ENCODE measurements at places on chromosomes 4 and X.

- DNase-seq = no peak
Observed at GRCh38 chr4:88779431-88779830, 81.8 kb upstream of the NAP1L5 start.

- no peak for DNase-seq
Observed at GRCh38 chr4:48205626-48206025, 64.0 kb downstream of the TEC start.

GRCh38 chr4:1405636-1406393 lies 427 bp downstream of the NKX1-1 start:
- DNase-seq = no peak

GRCh38 chr4:101037938-101038413 lies 309.4 kb downstream of the PPP3CA start:
- no peak for DNase-seq

GRCh38 chrX:119686087-119686691 lies 6.8 kb downstream of the SEPTIN6 start:
- no peak for DNase-seq

DNA sequence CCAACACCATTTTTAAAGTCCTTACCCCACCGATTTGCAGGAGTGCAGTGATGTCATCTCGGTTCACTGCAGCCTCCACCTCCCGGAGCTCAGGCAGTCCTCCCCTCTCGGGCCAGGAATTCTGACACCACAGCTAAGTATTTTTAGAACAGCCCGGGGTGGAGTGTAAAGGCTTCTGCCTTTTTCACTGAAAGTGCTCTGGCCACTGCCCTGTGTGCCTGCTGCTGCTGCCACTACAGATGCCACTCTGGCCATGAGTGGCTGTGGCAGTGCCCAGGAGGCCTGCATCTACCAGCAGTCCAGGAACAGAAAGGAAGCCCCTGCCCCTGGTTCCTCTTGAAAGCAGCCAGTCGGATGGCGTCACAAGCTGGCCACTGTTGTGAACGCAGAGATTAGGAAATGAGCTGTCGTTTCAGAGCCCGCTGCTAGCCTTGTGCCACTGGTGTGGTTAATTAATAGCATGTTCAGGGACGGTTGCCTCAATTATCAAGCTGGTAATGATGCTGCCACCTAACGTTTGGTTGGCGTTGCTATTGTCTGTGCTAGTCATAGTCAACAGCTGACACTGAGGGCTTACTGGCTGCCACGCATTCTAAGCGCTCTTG lies 23.6 kb upstream of the TBC1D14 start:
- no peak for DNase-seq

DNA sequence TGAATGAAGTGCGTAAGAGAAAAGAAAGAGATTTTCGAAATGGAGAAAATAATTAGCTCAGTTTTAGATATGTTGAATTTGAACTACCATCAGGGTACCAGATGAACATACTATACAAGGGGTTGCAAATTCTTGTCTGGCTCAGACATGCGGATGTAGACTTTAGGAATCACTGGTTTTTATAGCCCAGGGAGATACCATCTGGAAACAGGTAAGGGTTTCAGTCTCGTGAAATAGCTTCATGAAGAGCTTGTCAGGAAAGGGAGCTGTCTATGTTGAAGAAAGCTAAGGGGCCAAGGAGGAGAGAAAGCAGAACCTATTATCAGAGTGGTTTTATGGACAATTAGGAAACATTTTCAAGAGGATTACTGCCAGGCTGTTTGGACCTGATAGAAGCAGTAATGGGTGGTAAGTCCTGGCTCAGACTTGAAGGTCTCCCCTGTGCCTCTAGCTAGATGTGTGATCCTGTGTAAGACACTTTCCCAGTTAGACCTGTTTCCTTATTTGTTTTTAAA lies 6.7 kb downstream of the RAB9A start:
- no peak for DNase-seq

DNA sequence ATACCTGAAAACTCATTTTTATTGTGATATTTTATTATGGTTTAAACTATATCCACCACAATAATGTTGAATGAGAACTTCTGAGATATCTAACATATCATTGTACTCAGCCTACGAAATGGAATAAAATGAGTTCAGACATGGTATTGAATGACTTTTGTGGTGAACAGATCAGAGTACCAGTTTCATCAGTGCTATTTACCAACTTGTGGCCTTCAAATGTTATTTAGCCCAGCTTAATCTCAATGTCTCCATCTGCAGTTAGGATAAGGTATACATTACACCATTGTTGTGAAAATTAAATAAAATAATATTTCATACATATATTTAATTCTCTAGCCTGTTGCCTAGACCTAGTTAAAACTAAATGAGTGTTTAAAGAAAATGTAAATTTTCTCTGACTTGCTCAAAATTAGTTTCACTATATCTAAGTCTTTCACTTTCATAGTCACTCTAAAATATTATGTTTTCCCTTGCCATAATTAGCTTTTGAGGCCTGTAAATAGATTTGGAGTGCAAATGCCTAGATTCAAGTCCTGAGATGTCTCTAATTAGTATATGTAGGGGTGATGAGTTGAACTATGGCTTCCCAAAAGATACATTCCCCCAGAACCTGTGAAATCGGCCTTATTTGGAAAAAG lies 594.2 kb downstream of the STPG2 start:
- DNase-seq = no peak

GRCh38 chrX:13845721-13846378 lies 29.0 kb upstream of the GPM6B start:
- no peak for DNase-seq

- peak; percentile 37 for DNase-seq
Observed at GRCh38 chr4:165207431-165208220, at the start of gene KLHL2. Gene KLHL2, plus strand, starts transcription at chr4:165207561. Its CDS starts 316 bp downstream, at chr4:165207877.

DNA sequence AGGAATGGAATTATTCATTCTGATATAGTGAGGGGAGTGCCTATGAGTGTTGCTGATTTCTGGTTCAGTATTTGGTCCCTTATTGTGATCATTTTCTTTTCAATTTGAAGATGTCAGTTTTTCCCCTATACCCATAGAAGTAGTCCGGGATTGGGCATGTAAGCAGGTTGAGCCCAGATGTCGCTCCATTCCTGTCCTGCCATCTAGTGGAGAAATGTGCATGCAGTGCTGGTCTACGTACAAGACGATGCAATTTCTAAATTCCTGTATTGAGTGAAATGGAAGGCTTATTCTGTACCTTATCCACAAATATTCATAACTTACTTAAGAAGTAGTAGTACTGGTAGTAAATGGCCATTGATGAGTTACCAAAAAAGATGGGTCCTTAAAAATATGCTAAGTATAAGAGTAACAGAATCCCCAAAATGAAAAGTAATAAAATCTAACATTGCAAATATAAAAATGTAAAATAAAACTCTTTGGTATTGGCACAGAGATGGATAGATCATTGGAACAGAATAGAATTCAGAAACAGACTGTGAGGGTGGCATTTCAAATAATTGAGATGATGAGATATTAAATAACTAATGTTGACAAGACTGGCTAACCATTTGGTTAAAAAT lies 60.9 kb downstream of the UGT8 start:
- no peak for DNase-seq

DNA sequence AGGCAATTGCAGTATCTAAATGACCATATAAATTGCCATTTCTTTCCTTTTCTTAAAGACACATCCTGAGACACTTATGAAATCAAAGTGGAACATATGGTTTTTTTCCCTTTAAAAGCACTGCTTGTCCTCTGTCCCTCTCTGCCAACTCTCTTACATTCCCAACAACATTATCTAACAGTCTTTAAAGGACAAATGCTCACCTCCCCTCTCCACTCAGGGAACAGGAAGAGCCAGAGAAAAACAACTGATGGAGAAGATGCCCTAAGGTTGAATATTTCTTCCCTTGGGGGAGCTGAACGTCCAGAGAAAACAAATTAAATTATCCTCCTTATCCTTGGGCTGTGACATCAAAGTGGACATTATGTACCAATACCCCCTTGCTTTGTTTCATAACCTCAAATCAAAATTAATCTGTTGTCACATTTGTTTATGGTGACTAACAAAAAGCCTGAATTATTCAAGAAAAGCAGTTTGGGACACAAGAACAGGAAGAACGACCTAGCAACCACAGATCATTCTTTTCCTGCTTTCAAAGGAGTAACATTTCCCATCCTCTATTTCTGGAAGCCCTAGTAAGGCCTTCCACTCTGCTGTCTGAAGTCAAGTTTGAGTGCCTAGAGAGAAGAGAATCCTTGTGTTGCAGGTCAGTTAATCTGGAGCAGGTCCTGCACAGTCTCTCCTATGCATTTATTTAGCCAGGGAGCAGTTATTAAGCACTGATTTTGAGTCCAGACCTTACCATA lies 52.6 kb upstream of the PAGE1 start:
- DNase-seq = no peak

- no peak for DNase-seq
Observed at GRCh38 chrX:85988353-85988752, 59.0 kb downstream of the CHM start.

DNA sequence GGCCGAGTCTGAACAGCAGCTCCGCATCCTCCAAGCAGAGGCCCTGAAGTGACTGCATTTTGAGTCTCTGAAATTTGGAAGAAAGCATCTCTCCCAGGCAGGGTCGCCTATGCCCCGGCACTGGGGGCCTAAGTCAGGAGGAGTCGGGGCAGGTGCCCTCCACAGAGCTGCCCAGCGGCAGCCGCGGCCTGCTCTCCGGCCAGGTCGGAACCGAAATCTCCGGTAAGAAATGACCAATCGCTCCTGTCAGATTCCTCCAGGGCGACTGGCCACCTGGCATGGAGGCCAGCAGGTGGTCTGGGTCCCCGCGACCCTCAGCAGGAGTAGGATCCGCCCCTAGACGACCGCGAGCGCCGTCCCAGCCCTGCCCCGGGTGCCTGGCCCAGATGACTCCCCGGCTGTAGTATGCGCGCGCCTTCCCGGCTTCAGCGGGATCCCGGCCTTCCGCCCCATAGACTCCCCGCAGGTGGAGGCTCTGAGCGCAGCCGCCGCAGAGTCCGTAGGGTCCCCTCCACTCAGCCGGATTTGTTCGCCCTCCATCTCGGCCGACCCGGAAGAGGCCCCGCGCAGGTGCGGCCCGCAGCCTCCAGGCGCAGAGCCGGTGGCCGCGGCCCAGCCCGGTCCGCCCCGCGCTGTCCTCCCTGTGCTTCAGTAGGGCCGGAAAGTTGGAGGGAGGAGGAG lies 1.5 kb downstream of the NKX1-1 start:
- DNase-seq = no peak

DNA sequence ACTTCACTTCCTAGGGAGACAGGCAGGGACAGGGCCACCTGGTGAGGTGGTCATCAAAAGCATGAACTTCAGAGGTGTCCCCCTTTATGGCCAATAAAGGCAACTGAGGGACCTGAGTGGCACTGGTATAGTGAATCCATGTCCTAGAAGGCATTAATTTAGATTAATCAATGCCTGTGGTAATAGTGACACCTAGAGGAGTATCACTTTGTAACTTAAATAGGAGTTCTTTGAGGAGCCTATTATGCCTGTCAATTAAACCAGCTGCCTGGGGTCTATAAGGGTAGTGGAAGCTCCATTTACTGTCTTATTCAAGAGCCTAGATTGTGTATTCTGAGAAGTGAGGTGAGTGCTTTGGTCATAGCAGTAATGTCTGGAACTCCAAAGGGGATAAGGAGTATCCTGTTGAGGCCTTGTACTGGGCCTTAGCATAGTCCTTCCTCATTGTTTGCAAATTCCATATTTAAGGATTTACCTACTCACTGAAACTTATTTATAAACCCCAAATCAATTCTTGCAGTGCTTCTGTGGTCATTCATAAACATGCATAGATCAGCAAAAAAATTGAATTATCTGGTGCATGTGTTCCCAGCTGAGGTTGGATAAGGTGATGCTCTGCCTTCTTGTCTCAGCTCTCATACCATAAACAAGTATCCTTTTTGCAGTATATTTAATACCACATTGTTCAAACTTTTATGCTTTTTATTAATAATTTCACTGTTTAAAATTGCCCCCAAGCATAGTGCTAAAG lies 213.8 kb upstream of the RADX start:
- no peak for DNase-seq

All from stimulated activated CD8-positive, alpha-beta memory T cell treated with anti-CD3 and anti-CD28 coated beads, Interleukin-7, amount 100 ng/mL, for 1 hour (primary cell).